ENCODE measurements at places on chromosomes 1 and 21.
A peak's percentile ranks its signal among the peaks of the same experiment; 100 is the strongest.

DNA sequence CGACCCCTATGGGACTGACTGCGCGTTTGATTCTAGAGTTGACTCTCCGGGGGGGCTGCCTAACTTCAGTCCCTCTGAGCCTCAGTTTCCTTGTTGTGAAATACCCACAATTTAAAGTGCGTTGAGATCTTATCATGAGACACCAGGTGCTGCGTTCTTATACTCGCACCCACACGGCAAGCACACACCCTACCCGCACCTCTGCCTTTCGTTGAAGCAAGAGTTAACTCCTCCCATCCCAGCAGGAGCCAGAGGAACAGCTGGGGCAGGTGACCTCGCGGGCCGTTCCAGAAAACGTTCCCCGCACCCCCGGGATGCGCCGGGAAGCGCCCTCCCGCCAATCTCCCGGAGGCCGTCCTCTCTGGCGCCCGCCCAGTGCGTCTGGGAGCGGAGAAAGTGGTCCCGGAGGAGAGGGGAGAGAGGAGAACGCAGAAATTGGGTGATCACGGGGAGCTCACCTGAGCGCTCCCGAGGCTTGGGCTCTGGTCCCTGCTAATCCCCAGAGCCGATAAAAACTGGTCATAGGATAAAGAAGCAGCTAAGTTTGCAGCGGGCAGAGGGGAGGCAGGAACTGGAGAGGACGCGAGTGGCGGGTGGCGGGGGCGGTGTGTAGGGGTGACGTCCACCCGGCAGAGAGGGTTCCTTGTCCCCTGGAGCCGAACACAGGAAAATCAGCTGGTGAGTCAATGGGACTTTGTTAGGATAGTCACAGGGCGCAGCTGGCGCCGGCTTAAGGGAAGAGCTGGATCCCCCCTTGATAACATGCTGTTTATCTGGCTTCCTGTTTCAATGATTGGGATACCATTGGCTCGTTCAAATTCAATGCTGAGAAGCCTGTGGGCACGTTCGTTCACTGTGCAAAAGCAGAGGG, 869 bp downstream of the NAV1 start:
- DNase-seq: peak; percentile 63

DNA sequence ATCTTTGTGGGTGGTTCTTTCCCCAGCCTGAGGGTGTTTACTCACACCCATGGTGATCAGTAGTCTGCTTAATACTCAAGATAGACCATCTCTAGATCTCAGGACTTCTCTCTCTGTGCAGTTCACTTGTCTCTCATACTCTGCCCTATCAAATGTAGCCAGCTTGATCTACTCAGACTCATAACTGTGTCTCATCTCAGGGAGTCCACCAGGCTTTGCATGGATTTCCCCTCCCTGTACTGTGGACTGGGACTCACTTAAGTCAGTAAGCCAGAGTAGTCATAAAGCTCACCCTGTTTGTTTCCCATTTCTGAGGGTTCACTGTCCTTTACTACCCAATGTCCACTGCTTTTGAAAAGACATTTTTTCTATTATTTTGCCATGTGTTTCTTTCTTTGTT, 41.8 kb downstream of the LYPLAL1 start:
- DNase-seq: no peak

- DNase-seq: no peak
These were observed 503.8 kb downstream of the SETD4 start for GRCh38 chr21:35556536-35556935.

GRCh38 chr21:31117128-31117916, 79.0 kb upstream of the KRTAP19-8 start:
- peak; percentile 21 for DNase-seq

DNA sequence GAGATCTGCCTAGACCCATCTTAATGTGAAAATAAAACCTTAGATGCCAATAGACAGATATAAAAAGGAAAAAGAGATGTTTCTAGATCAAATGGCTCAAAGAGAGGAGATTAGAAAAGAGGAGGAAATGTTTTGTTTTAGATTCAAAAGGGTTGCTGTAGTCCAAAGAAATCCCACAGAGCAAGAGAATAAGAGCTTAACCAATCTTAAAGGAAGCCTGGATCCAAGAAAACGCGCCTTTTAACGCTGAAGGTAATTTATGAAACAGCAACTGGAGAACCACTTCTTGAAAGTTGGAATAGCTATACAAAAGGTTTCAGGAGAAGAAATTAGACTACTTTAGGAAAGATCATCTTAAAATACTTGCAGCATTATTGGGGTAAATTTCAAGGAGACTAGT, 298.8 kb downstream of the BRINP2 start:
- no peak for DNase-seq

DNA sequence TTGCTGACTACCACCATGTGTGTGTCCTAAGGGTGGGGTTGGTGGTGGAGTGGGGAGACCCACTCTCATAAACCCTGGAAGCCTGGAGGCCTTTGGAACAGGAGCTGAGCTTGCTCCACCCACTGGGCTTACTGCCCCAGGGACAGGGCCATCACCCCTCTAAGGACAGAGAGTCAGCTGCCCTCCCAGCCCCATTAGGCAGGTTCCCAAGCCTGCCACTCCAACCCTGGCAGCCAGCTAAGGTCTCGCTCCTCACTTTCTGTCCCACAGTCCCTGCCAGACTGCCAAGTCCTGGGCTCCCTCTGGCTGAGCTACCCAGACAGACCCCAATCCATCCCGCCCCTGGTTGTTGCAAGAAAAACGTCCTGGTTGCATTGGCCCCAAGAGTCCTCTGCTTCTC, 3.8 kb downstream of the NT5C1A start:
- DNase-seq: no peak

- no peak for DNase-seq
These were observed 104.0 kb downstream of the CDC7 start for GRCh38 chr1:91604632-91605031.

DNA sequence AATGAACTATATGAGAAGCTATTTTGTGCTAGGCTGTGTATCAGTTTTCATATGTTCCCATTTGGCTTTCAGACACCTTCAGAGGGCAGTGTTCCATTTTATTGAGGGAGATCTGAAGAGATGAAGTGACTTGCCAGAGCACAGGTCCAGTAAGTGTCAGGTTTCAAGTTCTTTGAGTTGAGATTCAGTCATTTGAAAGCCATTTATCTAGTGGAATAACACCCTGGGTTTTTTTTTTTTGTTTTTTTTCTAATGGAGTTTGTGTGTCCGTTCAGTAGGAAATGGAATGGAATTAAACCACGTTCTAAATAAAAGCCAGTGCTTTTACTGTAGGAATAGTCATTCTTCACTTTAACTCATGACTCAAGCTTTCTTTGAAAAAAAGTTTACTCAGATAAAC, 652.9 kb upstream of the USP24 start:
- no peak for DNase-seq

- DNase-seq: no peak
These were observed 55.9 kb downstream of the RAP1GAP start for GRCh38 chr1:21613072-21613867.

DNA sequence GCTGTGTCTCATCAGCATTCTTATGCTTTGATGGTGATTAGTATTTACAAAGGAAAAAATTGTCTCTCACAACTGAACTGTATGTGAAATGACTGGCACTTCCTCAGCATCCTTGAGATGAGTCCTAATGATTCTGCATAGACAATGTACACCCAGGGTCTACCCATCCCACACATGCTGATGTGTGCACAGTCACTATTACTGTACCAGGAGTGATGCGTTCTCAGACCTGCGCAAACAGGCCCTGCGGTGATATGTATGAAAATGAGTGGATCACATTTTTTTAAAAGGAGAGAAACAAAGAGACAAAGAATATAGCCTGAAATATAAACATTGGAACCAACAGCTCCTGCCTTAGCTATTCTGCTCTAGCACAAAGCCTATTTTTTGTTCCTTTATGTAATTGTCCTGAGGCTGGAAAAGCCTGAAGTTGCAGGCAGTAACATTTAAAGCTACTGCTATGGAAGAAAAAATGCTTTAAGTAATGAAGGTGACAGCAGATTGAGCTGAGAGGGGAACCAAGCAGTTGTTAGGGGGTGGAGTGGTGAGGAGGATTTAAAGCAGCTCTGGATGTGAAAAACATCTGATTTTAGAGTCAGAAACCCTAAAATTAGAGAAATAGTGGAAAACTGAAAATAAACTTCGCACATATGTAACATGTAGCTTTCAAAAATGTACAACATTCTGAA, 5.5 kb downstream of the RCAN1 start:
- no peak for DNase-seq

GRCh38 chr1:225613006-225613405, 39.9 kb downstream of the ENAH start:
- DNase-seq: no peak

- no peak for DNase-seq
These were observed 805.9 kb upstream of the ADAMTS5 start for GRCh38 chr21:27772816-27773215.

GRCh38 chr1:199720496-199720895, 307.0 kb upstream of the NR5A2 start:
- DNase-seq: no peak

- DNase-seq: no peak
These were observed 20.9 kb upstream of the RHBDL2 start for GRCh38 chr1:38962560-38962959.

DNA sequence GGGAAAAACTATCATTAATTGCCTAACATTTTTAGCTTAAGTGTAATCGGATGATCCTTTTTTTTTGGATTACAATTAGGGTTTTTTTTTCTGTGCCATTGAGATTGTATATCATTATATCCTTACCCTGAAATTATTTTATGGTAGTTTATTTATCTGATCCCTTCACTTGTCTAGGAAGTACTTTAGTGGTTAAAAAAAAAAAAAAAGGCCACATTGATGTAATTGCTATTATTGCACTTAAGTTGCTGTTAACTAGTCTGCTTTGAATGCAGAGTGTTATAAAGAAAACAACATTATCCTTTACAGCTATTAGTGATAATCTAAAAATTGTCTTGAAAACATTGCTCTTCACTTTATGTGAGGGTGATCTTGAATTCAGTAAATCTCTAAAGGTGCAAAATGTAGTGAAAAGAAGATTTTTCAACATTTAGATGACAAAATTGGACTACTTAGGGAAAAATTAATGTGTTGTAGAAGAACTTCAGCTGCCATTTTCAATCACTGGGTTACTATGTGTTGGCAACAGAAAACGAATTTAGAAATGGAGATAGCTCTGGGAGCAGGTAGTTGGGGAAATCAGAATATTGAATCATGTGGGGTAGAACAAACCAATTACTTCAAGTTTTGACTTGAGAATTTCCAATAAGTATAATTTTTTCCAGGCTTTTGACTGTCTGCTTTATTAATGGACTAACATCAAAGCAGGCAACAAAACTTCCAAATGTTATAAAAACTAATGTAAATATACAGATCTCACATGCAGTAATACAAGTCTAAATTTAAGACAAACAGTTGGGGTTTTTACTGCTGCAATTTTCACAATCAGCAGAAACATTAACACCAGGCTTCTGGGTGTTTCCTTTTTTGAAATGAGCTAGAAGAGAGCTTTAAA, 5.0 kb downstream of the ADGRL2 start:
- DNase-seq: no peak

GRCh38 chr1:91046766-91047165, 24.9 kb upstream of the ZNF644 start:
- DNase-seq: no peak

- DNase-seq: no peak
These were observed 32.1 kb downstream of the EPHX1 start for GRCh38 chr1:225842074-225842473.

GRCh38 chr1:180836449-180836848, 76.2 kb upstream of the KIAA1614 start:
- DNase-seq: no peak

DNA sequence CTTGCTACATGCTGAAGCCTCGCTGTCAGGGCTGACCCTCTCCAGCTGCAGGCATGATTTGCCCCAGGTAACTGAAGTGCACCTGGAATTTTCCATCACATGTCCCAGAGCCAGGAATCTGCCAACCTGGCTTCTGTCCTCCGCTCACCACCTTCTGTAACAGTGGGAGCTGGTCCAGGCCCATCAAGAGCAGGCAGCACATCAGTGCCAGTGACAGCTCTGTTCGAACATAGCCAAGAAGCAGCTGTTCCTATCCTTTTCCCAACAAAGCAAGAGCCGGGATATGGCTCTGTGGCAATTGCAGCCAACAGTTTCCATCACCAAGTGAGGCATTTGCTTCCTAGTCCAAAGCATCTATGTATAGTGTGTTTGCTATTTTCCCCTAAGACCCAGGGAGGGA, 42.2 kb upstream of the KANK4 start:
- DNase-seq: no peak

- DNase-seq: no peak
These were observed 729 bp downstream of the NADK start for GRCh38 chr1:1777583-1777899.

- DNase-seq: no peak
These were observed 670 bp downstream of the RAB3B start for GRCh38 chr1:51989582-51990477.

DNA sequence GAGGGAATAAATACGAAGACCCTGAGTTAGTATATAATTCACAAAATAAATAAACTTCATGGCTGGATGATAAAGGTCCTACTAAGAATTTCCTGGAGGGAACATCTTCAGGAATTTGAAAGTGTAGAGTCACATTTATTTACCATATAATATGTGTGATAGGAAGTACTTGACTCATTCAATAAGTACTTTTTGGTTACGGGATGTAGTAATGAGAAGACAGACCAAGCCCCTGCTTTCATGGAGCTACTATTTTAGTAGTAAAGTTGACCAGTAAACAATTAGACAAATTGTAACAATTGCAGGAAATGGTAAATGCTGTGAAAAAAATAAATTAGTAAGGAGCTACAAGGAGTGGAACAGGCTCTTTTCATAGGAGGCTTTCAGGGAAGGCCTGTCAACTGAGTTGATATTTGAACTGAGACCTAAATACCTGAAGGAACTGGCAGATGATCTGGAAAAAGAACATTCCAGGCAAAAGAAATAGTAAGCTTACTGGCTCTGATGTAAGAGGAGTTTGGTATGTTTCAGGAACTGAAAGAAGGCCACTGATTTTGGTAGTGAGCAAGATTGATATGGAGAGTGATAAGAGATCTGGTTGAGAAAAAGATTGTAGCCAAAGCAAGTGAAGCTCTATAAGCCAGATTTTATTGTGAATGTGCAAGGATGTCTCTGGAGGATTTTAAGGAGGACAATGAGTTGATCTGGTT, 36.2 kb downstream of the CAMSAP2 start:
- DNase-seq: no peak

DNA sequence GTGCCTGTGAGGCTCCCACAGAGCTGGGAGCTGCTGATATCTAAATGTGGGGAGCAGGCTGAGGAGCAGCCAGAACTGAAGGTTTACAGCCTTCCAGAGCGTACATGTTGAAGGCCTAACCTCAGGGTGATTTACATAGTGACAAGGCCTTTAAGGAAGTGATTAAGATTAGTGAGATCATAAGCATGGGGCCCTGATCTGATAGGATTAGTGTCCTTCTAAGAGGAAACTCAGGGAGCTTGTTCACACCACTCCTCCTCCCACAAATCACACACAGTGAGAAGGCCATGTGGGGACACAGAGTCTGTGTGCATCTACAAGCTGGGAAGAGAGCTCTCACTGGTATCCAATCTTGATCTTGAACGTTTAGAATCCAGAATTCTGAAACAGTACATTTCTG, 92.3 kb upstream of the NBPF6 start:
- DNase-seq: no peak

- no peak for DNase-seq
These were observed 71.5 kb downstream of the DISP1 start for GRCh38 chr1:222886194-222886854.
